ENCODE measurements at places on chromosomes 4 and X. TPM values are rescaled to one million over a fixed set of nuclear protein-coding genes. Genes with fewer than 3 reads are reported as not detected.

SRP72 gene
- 78.0 TPM for total RNA-seq

BEND4 gene
- total RNA-seq, result 1.2 TPM

SEL1L3 gene
- total RNA-seq, result 51.9 TPM

RAB39B gene
- total RNA-seq, result 0.50 TPM

PHKA1 gene
- 8.3 TPM for total RNA-seq

SORBS2 gene
- 14.6 TPM for total RNA-seq

CXCL11 gene
- total RNA-seq, result not detected

CHST7 gene
- total RNA-seq, result 0.40 TPM

SATL1 gene
- not detected for total RNA-seq

DNA sequence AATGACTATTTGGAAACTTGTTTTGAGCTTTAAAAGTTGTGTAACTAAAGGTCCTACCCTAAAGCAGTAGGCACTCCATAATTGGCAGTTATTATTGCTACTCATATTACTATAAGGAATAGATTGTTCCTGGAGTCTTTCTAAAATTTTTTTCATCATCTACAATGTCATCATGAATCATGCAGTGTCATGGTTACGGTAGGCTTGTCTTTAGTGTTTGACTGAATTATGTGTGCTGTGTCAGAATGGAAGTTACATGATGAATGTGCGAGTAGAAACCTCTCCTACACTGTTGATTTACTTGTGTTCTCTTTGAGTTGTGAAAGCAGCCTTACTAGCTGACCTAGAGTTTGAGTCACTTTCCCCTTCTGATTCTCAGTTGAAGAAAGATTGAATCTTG is 1099.9 kb downstream of the RAPGEF2 start:
- peak; percentile 85 for DNase-seq

DNA sequence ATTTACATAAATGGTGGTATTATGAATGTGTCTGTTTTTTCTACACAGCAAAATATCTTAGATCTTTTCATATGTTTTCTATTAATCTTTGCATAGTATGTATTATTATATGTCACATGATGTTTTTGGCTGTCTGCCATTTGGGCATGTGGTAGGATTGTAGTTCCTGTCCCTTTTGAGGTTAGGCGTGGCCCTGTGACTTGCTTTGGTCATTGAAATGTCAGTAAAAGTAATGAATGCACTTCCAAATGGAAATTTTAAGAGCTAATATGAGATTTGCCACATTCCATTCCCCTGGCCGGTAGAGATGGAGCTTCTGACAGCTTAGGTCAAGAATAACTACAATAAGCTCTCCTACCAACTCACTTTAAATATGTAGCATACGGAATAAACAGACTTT is 45.1 kb downstream of the JADE3 start:
- DNase-seq, result no peak

DNA sequence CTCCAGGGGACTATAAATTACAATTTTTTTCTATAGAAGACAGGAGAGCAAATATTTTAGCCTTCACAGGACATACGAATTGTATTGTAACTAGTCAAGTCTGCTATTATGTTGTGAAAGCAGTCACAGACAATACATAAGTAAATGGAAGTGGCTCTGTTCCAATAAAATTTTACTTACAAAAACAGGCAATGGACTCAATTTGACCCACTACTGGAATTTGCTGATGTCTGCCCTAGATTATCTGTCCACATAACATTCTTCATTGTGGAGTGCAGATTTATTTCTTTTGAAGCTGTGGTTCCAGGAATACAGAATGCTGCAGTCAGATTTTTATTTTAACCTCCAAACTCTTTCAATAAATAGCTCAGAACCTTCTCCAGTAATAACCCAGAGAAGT is 330.3 kb downstream of the PPP4R3C start:
- DNase-seq, result no peak

- no peak for DNase-seq
Observed at GRCh38 chrX:68901519-68901918, 72.7 kb downstream of the EFNB1 start.

- no peak for DNase-seq
Observed at GRCh38 chr4:44132526-44132925, 316.1 kb downstream of the KCTD8 start.

DNA sequence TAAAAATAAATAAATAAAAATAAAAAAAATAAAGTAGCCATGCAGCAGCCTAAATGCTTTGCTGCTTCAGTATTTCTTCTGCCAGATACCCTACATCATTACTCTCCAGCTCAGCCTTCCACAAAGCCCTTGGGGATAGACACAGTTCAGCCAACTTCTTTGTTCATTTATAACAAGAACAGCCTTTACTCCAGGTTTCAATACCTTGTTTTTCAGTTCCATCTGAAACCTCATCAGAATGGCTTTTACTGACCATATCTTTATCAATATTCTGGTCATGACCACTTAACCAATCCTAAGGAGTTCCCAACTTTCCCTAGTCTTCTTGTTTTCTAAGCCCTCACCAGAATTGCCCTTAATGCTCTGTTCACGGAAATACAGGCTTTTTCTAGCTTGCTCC is 128.3 kb upstream of the MED14 start:
- no peak for DNase-seq

DNA sequence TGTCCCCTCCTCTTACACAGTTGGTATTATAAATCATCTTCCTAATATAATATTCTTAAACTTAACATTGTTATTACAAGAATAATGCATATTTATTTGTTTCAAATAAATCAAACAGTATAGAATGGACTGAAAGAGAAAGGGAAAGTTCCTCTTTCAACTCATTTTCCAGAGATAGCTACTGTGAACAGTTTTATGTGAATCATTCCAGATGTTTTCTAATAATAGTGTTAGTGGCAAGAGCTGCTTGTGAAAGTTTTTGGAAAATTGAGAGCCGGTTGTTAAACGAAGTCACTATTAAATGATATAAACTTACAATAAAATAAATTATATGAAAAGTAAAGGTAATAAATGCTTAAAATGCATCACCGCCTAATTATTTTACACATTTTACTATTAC is 14.6 kb downstream of the TMSB4X start:
- DNase-seq, result no peak

DNA sequence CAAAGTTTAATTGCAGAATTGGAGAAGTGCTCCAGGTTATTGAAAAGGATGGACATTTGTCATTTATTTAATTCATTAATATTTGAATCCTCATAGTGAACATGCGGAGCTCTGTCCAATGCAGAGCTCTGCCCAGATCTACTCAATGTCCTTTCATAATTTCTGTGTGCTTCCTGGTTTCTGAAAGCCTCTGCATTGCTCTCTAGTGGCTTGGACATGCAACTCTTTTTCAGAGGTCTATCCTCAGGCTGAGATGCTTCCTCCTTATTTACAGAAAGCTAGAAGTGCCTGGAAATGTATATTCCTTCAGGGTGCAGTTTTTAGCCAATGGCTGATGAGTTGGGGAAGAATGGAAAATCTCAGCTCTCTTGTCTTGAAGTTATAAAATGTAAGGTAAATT is 786.1 kb upstream of the AADAT start:
- DNase-seq, result no peak

GRCh38 chr4:114076899-114077570 is 97.6 kb upstream of the ARSJ start:
- peak; percentile 63 for DNase-seq

DNA sequence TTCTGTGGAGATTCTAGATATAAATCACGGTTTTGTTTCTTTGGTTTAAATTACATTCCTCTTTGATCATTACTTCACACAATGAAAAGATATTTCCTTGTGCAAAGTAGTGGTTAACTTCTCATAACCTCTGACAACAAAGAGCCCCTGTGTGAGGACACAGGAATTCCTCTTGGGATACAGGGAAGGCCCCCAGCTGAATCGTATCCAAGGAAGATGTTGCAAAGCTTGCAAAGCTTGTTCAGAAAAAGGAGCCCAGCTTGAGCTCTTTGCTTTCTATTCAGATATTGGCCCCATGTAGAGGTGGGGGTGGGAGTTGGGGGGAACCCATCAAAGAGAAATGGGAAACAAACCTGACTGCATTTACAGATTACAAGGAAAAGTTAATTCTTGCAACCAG is 145.7 kb downstream of the RELL1 start:
- peak; percentile 66 for DNase-seq

DNA sequence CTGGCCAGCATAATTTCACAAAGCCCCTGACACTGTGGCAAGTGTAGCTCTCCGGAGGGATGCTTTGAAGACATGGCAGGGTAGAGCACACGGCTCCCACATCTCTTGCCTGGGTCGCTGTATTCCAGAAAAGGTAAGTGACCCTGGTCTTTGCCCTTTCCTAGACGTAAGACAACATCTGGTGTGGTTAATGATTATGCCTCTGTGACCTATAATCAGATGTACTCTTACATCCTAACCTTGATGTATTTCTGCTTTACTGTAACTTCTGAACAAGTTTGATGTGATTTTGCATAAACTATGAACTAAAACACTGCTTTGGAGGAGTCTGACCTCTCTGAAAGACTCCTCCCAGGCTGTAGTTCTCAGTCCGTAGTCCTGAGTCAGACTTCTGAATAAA is 59.1 kb upstream of the ACSL1 start:
- DNase-seq, result no peak

DNA sequence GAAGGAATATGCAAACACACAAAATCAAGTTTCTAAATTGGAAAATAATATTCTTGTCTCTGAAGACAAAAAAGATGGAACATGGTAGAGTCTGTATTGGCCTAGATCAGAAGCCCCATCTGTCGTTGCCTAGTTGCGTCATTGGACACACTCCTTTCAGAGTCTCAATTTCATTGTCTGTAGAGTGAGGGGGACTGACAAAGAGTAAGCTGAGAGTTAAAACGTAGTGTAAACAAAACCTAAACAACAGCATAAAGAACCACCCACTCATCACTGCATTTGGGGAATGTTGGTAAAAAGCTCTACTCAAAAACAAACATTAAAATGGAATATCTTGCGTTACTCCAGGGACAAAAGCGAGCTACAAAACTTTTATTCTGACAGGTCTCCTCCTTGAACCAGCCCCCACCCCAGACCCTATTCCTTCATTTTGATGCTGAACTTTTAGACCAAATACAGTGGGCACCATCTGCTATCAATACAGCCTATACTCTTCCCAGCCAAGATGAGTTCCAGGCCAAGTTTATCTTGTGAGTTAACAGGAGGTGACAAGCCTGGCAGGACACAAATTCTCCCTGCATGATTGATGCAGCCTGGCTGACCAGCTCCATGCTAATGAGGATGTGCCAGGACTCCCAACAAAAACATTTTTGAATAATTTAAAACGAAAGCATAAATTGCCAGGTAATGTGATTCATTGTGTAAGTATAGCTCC is 125.2 kb downstream of the COL25A1 start:
- DNase-seq, result no peak

DNA sequence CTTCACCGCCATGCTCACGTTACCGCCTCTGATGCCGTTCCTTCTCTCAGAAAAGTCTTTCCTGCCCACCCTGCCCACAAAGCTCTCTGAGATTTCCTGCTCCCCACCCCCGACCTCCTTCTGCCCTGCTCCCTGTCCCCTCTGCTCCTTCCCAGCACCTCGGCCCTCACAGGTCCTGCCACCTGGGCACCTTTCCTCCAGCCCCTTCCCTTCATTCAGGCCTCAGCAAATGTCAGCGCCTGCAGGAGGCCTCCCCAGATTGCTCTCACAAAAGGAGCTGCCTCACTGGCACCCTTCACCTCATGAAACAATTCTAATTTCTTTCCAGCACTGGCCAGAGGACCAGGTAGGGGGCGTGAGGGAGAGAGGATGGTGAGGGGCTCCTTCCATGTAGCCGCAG is 33.6 kb upstream of the MXD4 start:
- DNase-seq, result no peak

GRCh38 chr4:188162698-188163097 is 23.5 kb downstream of the TRIML1 start:
- no peak for DNase-seq

DNA sequence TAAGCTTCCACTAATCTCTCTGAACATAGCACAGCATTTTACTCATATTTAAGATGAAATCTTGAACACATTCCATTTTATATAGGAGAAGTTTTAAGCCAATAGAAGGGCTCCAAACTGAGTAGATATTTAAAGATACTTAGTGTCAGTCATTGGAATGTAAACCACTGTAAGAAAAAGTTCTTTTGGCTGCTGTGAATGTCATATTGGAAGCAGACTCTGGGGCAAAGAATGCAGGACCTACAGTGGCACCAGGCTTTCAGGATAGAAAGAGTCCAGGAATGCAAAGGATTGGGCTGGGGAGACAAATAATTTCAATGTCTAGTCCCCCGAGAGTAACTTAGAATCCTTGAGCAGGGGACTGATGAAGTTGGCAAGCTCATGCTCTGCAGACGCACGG is 1047.7 kb downstream of the STIM2 start:
- DNase-seq, result no peak

DNA sequence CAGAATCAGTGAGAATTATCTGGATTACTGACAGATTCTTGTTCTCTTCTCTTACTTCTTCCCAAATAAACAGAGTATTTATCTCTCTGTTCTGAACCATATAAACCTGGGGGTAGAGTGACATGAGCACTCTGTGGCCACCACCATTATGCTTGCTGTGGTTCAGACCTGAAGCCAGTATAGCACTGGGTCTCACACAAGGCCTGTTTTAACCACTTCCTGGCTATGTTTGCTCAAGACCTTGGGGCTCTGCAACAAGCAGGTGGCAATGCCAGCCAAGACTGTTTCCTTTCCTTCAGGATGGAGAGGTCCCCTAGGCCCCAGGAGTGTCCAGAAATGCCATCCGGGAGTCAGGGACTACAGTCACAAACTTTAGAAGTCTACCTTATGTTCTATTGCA is 21.7 kb upstream of the HEPH start:
- DNase-seq, result no peak

DNA sequence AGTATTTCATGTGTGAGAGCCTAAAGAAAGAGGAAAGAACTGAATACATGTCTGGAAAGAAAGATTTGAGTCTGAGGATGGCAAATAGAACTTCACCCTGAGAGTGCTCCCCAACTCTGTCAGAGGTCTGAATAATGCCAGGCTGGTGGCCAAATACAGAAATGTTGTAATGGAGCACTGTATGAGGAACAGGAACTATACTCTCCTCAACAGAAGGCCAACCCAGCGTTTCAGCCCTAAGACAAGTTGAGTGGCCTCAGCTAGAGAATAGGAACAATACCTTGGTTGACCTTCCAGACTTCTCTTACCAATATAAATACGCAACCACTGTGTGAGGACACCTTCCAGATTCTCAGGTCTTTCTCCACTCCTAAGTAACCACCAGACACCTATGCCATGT is 94.5 kb upstream of the STIM2 start:
- DNase-seq, result no peak

GRCh38 chrX:125153621-125154020 is 166.1 kb upstream of the TEX13C start:
- no peak for DNase-seq

- no peak for DNase-seq
Observed at GRCh38 chrX:6187256-6187655, 41.4 kb downstream of the NLGN4X start.

All from HT1080 (cell line).